ENCODE measurements at places on chromosomes 5 and 9.
A peak's percentile ranks its signal among the peaks of the same experiment; 100 is the strongest.

DNA sequence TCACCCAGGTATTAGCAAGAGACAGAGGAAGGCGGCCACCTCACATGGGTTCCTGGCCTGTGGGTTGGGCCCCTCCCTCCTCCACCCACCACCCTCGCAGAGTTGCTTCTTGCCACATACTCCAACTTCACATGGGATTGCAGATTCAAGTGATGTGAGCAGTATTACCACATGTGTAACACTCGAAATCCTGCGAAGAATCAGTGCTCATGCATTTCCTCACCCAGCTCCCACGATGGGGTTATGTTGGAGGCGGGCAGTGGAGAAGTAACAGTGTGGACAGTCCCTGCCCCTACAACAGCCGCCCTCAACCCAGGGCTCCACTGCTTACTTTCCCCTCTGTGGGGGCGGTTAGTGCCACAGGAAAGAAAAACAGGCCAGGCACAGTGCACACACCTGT lies 3.9 kb upstream of the FBP1 start:
- no peak for DNase-seq

GRCh38 chr9:28921857-28922500 lies 1348.7 kb upstream of the C9orf72 start:
- DNase-seq: no peak

- no peak for DNase-seq
Observed at GRCh38 chr5:112491257-112491656, 72.2 kb upstream of the EPB41L4A start.

- peak; percentile 96 for DNase-seq
Observed at GRCh38 chr5:151686674-151687407, at the start of gene SPARC. Gene SPARC (minus strand): TSS chr5:151686915. CDS start chr5:151676188, 10,727 bp downstream.
